ENCODE measurements at places on chromosomes 16 and 17.
A peak's percentile ranks its signal among the peaks of the same experiment; 100 is the strongest.

DNA sequence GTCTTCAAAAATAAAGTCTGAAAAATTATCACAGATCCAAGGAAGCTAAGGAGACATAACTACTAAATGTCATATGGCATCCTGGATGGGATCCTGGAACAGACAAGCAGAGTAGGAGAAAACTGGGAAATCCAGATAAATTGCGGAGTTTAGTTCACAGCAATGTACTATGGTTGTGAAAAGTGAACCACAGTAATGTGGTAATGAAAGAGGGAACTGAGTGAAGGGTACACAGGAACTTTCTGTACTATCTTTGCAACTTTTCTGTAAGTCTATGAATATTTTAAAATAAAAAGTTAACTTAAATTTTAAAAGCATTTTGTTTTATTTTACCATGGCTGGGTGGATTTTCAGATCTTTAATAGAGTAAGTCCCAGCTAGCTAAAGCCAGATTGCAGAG, 16.3 kb downstream of the SLFN12L start:
- DNase-seq: no peak

- DNase-seq: no peak
Observed at GRCh38 chr17:64771980-64772844, 110.1 kb upstream of the SMURF2 start.

DNA sequence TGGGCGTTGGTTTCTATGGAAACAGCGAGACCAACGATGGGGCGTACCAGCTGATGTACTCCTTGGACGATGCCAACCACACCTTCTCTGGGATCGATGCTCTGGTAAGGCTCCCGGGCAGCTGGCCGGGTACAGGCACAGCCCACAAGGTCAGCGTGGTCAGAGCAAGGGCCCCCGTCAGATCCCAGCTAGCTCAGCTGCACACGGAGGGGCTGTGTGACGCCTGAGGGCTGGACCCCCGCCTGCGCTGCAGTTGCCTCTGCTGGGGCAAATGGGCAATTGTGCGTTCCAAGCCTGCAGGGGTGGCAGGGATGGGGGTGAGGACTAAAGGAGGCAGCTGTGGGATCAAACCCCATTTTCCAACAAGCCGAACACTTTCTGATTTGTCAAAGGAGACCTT, 17.5 kb downstream of the TTYH2 start:
- DNase-seq: no peak

- no peak for DNase-seq
Observed at GRCh38 chr16:80040814-80041213, 440.3 kb upstream of the MAF start.

DNA sequence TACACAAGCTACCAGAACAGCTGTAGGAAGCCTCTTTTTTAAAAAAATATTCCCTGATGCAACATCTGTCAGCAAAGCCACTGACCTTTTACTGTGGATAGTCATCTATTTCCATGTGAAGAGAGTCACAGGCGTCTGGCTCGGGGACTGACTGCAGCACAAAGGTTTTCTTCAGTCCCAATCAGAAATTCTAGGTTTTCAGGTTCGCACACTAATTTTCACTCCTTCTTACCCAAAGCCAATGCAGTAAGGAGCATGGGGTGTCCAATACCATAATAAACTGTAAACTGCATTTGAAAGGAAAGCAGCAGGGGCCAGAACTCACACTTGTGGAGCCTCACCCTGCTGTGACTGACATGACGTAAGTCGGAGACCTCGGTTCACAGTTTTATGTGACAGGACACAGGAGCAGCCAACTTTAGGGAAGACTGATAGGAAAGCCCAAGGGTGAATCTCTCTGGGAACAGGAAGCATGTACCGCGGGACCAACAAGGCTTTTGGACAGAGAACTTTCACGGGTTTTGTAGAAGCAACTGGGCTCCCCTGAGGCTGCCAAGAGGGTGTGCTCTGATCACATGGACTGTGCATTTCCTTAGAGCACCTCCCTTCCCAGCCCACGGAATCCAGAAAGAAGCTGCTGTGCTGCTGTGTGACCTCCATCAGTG, 9.1 kb upstream of the TMEM100 start:
- no peak for DNase-seq

DNA sequence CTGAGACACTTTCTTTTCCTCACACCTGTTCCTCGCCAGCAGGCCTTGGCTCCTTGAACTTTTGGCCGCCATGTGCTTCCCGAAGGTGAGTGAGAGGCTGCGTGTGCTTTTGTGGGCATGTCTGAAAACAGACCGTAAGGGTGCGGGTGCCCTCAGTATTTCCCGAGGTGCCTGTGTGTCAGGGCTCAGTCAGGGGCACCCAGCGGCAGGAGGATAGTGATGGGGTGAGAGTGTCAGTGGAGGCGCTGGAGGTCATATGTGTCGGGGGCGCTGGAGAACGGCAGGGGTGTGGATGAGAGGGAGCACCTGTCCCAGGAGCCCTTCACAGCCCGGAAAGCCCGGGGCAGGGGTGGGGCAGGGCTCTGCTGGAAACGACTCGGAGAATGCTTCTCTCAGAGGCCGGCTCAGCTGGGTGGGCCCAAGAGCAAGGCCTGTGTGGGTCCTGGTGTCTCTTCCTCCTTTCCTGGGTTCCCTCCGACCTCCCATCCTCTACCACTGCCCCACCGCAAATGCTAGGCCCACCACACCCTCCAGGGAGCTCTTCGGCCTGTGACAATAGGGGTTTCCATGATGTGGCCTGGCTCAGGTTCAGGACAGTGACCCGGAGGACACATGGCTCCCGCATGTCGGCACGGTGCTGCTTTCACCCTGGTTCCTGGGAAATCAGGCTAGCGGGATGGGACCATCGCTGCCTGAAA, 451 bp downstream of the IL32 start:
- DNase-seq: no peak

DNA sequence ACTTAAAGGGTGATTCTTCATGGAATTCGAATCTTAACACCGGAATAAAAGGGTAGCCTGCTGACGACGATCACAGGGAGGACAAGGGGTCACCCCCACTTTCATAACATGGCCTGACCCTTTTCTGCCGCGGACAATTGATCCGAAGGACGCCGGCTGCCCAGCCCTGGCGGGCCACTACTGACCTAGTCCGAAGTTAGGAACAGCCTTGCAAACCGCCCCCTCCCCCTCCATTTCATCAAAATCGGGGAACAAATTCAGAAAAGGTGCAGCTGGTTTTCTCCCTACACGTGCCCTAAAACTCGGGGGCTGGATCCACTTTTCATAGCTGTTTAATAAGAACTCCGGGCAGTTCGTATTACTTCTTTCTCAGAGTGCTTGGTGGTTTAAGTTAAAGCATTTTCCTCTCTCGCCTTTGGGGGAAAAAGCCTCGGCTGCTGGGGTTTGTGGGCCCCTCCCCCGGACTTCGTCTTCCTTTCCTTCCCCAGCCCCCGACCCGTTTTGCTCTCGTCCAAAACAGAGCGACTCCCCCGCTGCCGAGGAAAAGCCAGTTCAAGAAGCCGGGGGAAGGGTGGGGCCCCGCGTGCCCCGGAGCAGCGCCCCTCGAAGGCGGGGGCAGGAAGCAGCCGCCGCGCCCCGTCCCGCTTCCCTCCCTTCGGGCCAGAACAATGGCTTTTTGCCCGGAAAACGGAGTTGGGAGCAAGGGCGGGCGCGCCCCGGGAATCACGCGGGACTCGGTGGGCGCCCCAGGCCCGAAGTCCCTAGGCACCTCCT, 641 bp upstream of the CBX2 start:
- peak; percentile 50 for DNase-seq

GRCh38 chr17:67151717-67152116, 93.3 kb downstream of the HELZ start:
- no peak for DNase-seq

DNA sequence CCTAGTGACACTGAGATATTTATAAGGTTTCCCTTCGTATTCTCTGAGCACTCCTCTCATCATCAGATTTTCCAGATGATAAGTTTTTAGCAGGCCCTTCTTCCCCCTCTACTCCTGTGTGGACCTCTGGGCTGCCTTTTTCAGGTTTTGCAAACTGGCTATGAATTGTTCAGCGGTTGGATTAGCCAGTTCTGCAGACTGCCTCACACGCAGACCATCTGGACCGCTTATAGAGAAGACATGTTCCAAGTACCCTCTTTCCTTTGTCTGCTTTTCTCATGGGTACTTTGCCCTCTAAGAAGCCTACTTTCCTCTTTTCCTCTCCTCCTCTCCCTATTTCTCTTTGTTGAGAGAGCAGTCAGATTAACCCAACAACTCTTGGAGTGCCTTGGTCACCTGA, 111.6 kb downstream of the GRIN2A start:
- no peak for DNase-seq

DNA sequence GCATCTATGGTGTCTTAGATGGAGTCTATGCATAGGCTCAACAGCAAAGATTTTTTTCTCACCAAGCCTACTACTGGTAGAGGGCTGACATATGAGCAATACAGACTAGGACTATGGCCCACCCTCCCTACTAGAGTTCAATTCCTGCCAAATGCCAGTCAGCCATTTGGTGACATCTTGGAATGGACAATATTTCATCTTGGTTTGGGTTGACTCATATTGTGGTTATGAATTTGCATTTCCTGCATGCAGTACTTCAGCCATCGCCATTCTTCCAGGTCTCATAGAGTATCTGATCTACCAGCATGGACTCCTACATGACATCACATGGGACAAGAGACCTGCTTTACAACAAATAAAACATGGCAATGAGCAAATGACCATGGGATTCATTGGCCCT, 778.1 kb upstream of the SOX9 start:
- DNase-seq: no peak

GRCh38 chr17:17636272-17636885, 44.9 kb upstream of the PEMT start:
- DNase-seq: no peak

DNA sequence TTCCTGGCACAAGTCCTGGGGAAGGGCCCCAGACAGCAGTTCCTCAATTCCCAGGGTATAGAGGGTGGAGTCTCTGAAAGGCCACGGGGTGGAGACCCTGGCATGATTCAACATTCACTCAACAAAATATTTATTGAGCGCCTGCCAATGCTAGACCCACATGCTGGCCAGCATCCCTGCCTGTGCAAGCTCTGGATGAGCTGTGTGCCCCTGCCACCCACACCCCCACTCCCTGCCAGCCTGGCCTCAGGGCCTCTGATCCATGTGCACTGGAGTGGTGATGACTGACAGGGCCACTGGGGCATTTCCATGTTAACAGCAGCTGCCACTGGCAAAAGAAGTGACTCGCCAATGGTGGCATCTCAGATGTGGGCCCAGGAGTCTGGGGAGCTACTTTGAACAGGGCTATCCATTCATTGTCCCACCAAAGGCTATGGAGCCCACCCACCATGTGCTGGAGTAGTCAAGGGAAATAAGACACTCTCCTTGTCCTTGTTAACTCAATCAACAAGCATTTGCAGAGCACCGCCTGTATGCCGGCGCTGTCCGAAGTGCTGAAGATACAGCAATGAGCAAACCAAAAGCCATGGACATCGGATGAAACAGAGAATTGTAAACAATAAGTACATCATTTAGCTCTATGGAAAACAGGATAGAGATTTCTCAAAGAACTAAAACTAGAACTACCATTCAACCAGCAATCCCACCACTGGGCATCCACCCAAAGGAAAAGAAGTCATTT, 3.0 kb upstream of the PRSS22 start:
- DNase-seq: no peak

DNA sequence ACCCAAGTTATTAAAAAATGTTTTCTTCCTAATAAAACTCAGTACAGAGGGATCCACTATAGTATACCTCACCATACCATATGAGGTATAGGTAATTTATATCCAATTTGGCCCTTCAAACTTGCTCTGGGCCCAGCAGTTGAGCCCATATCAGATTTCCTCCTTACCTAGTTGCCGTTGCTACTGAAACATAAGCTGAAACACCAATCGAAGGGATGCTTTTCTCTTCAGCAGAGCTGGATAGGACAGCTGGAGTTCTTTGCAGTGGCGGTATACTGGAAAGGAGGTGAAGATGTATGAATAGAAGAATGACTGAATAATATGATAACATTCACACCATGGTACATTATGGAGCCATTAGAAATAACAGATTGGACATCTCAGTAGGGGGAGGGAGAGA, 42.7 kb downstream of the TNRC6C start:
- no peak for DNase-seq

- DNase-seq: peak; percentile 36
Observed at GRCh38 chr16:1470481-1471251, 4.2 kb downstream of the CLCN7 start.

DNA sequence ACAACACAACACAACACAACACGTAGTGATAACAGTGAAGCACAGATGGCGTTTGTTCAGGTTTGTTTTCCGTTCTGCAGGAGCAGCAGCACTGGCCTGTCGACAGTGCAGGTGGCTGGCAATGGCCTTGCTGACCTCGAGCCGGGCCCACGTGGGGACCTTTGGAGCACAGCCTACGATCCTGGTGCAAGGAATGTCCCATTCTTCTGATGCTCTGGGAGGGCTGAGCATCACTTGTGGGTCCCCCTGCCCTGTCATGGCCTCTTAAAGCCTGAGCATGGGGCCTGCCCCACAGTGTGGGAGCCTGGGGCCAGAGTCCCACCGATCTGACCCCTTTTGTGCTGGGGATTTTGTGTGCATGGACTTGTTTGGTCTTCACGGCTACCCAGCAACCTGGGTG, 6.8 kb downstream of the MAP2K3 start:
- DNase-seq: no peak

DNA sequence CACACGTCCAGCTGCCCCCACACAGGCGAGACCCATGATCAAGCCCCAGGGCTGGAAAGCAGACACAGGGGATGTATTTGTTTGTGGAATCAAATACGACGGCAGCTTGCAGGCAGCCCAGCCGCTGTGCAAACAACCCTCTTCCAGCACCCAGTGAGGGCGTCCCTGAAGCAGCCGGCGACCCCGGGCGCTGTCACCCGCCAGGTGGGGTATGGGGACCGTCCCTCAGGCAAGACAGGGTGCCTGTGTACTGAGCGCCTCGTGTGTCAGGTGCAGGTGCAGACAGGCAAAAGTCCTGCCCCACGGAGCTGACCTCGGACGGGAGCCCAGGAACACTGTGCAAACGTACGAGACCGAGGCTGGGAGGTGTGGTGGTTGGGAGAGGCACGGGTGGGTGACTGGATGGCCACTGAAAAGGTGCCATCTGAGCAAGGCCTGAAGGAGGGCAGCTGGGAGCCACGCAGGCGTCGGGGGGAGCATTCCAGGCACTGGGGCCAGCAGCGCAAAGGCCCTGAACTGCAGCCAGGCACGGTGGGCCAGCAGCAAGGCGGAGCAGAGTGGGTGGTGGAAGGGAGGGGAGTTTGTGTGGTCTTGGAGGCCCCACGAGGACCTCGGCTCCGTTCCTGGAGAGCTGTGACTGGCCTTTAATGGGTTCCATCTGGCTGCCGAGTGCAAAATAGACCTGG, 48.5 kb downstream of the CBFA2T3 start:
- DNase-seq: no peak

DNA sequence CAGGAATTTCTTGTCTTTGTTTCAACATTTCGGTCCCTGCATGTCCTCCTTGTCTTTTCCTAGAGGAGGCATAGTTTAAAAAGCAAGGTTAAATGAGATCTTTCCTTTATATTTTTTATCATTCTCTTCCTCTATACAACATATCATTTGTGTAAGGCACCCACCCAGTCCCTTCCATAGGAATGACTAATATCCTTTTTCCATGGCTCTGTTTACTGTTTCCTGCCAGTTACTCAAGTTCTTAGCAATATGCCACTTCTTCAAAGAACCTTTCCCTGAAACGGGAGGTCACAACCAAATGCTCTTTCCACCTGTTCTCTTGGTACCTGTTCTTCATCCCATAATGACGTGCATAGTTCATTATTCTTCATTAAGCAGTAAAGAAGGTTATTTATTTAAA, 1237.1 kb upstream of the GOT2 start:
- peak; percentile 36 for DNase-seq
